Cardiac atrium fibroblast (primary cell): ENCODE measurements at places on chromosomes 12 and 14. TPM values are rescaled to one million over a fixed set of nuclear protein-coding genes. Genes with fewer than 3 reads are reported as not detected.

AVPR1A gene
- total RNA-seq = not detected in 2 replicates

SLC25A29 gene
- total RNA-seq = 35.6 and 66.6 TPM in 2 replicates

B4GALNT1 gene
- 0.16 and 0.18 TPM in 2 replicates for total RNA-seq

TGM1 gene
- total RNA-seq = 0.16 and 0.72 TPM in 2 replicates

LRRC43 gene
- 1.1 and 5.4 TPM in 2 replicates for total RNA-seq

FGF6 gene
- total RNA-seq = not detected in 2 replicates

GTF2H3 gene
- total RNA-seq = 20.2 and 25.4 TPM in 2 replicates

PRB2 gene
- not detected in 2 replicates for total RNA-seq

PTPRR gene
- total RNA-seq = not detected in 2 replicates

TMEM119 gene
- total RNA-seq = 1.3 TPM in 1 of 2 replicates, not detected in the other

SLC6A15 gene
- total RNA-seq = 1.6 and 2.3 TPM in 2 replicates

USP44 gene
- not detected in 2 replicates for total RNA-seq

THTPA gene
- 3.8 and 6.2 TPM in 2 replicates for total RNA-seq

GALNT6 gene
- 3.4 and 5.0 TPM in 2 replicates for total RNA-seq

CLEC14A gene
- 32.9 and 85.9 TPM in 2 replicates for total RNA-seq

C1QL4 gene
- total RNA-seq = not detected in 2 replicates

TPH2 gene
- total RNA-seq = not detected in 2 replicates

CDH24 gene
- 3.2 and 4.1 TPM in 2 replicates for total RNA-seq

RFX4 gene
- total RNA-seq = not detected in 2 replicates

TAS2R7 gene
- total RNA-seq = not detected in 2 replicates

SERPINA9 gene
- not detected in 2 replicates for total RNA-seq

TMEM260 gene
- total RNA-seq = 9.7 and 14.6 TPM in 2 replicates

GPR84 gene
- not detected in 2 replicates for total RNA-seq

RTL1 gene
- not detected in 2 replicates for total RNA-seq

FGF23 gene
- total RNA-seq = not detected in 2 replicates

STXBP6 gene
- total RNA-seq = 20.2 and 29.5 TPM in 2 replicates

DEPDC4 gene
- not detected in 2 replicates for total RNA-seq

COX8C gene
- not detected in 2 replicates for total RNA-seq

SDR9C7 gene
- not detected in 2 replicates for total RNA-seq

CIT gene
- 2.0 and 7.0 TPM in 2 replicates for total RNA-seq

ATXN3 gene
- total RNA-seq = 20.2 and 42.9 TPM in 2 replicates

C12orf54 gene
- total RNA-seq = not detected in 2 replicates

FOXM1 gene
- 11.7 and 18.8 TPM in 2 replicates for total RNA-seq

ASCL4 gene
- not detected in 2 replicates for total RNA-seq

KRT71 gene
- not detected in 2 replicates for total RNA-seq

FBXO21 gene
- 22.0 and 34.8 TPM in 2 replicates for total RNA-seq

CCDC177 gene
- total RNA-seq = 0.16 and 0.54 TPM in 2 replicates

OTUB2 gene
- 1.5 and 2.3 TPM in 2 replicates for total RNA-seq

UNC79 gene
- 0.16 TPM in 1 of 2 replicates, not detected in the other for total RNA-seq
